ENCODE measurements at places on chromosomes 7 and 10.

DNA sequence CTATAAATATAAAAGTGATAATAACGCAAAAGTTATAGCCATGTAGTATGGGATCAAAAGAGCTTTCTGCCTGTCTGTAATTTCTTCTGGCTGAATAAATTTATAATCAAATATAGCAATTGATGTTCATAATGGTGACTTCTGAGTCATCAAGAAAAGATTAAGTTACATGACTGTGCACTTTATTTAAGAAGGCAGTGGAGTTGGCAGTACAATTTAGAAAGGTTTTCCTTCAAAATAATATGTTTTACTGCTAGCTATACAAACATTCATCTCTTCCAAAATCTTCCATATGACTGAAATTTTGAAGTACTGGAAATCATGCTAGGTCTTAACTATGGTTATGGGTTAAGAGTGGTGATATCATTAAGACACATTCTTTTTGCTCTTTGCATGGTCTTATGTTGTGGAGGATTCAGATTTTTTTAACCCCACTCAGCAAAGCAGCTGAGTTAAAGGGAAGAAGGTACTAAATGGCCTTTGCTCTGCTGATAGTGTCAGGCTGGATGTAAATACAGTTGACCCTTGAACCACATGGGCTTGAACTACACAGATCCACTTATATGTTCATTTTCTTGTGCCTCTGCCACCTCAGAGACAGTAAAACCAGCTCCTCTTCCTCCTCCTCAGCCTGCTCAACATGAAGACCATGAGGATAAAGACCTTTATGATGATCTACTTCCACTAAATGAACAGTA is 323.6 kb downstream of the BBS9 start:
- DNase-seq: no peak

DNA sequence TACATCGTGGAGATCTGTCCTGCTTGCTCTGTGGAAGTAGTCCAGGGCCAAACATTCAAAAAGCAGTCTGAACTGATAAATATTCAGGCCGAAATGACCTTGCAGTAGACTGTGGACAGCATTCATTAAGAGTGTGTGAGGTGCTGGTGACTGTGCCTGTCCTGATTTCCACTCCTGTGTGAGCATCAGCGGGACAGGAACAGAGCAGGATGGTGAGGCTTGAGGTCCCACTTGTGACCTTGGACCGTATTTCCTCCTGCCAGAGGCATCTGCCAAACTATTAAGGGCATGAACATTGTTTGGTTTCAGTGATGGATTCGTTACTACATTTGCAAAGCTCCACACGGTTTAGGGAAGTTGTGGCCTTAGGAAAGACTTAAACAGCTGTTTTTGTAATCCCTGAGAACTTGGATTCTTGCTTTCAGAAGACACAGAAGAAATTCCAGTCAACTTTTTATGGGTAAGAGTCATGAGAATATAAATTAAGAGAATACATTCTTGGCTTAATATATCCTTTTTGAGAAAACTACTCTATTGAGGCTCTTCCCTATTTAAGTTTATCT is 32.8 kb downstream of the CCNY start:
- DNase-seq: no peak

DNA sequence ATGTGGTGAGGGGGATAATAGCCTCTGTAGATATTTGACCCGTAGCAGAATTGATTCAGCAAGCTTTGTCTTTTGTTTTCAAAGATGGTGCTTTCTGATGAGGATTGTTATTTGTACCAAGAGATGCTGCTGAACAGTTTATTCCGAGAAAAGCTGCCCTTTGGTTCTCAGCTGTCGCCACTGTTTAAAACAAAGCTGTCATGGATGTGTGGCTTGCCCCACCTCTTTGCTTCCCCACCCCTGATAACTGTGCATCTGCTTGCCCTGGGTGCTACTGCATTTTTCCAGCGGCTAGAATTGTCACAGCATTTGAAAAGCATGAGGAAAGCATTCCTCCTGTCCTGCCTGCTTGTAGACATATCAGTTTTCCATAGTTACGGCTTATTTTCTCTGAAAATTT is 226.9 kb upstream of the CSTF2T start:
- no peak for DNase-seq

GRCh38 chr7:18889436-18889835 is 228.0 kb downstream of the TWIST1 start:
- no peak for DNase-seq
